WTC11 (cell line): ENCODE measurements at places on chromosomes 1 and 21. TPM values are rescaled to one million over a fixed set of nuclear protein-coding genes. Genes with fewer than 3 reads are reported as not detected.

GRCh38 chr1:118032883-118033282 is 103.3 kb downstream of the WDR3 start:
- DNase-seq: no peak

The LMX1A gene
- total RNA-seq: not detected in 3 replicates

The CR1L gene
- 12.5 to 16.5 TPM (median 13.7 TPM) in 3 replicates for total RNA-seq

DNA sequence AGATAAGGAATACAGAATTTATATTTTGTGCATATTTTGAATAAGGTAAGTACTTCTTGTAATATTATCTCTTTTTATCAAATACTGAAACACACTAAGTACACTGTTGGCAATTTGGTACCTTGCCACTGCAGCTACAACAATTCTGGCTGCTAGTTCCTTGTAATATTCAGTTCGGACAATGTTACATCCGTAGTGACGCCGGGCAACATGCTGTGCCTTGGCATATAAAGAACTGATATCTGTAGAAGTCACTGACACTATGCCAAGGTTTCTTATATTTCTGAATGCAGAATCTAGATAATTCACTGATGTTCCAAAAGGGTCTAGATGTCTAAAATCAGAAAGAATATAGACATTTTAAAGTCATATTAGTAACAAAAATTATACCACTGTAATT is 17.5 kb downstream of the TRMT1L start:
- DNase-seq: no peak

- no peak for DNase-seq
Measured at GRCh38 chr1:71829346-71829745, 453.0 kb downstream of the NEGR1 start.

The KIF1B gene
- 63.1 to 70.1 TPM (median 64.9 TPM) in 3 replicates for total RNA-seq

The RUSC1 gene
- total RNA-seq: 51.4 to 68.8 TPM (median 55.3 TPM) in 3 replicates

DNA sequence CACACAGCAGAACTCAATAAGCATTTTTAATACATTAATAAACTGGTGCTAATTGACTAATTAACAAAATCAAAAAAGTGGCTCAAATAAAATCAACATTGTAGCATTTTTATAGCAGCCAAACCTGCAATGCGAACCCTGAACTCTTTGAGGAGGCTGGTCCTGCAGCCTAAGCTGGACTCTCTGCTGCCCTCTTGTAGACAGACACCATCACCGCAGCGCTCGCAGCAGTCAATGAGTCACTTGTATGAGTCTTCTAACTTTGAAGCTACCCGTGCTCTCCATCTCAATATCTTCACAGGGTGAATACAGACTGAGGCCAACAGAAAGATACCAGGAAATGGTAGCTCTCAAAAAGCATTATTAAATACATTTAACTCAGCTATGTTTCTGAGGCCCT is 9.7 kb upstream of the KRTAP7-1 start:
- DNase-seq: peak; percentile 73

DNA sequence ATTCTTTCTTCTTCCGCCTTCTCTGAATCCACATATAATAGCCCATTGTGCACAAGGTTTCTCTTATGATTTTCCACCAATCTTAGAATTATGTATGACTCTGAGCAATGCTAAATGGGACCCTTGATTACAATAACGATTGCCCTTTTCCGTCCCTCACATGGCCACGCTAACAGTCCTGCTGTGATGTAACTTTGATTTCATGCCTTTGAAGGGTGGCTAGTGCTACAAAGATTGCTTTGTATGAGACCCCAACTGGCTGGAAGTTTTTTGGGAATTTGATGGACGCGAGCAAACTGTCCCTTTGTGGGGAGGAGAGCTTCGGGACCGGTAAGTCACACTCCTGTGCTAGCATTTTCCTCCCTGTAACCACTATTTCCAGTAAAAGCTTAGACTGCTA is 45.3 kb downstream of the PGM1 start:
- no peak for DNase-seq

DNA sequence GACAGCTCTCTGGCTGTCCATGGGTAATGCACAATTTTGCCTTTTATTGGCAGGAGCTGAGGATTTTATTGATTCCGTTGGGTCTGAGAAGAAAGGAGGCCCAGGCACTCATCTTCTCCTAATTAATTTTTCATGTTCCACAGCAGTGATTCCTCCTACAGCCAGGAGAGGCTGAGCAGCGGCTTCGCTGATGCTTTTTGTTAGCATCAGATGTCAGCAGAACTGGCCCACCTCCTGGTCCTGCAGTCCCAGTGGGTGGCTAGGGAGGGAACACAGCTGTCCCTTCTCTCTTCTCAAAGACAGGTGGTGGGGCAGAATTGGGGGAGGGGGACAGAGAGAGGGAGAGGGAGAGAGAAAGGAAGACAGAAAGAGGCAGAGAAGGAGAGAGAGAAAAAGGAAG is 5.7 kb downstream of the MT1HL1 start:
- DNase-seq: no peak

The ST6GALNAC3 gene
- total RNA-seq: 11.9 to 14.1 TPM (median 12.7 TPM) in 3 replicates

The TMED5 gene
- 25.1 to 28.5 TPM (median 25.6 TPM) in 3 replicates for total RNA-seq

The CAPN9 gene
- 0.16 TPM in 1 of 3 replicates, not detected in the others for total RNA-seq

The C1QB gene
- 0.61 to 1.1 TPM (median 0.62 TPM) in 3 replicates for total RNA-seq

The TDRD5 gene
- 0.66 to 1.1 TPM (median 0.85 TPM) in 3 replicates for total RNA-seq

- DNase-seq: peak; percentile 36
Measured at GRCh38 chr1:10795276-10796021, 997 bp downstream of the CASZ1 start.

The KRTAP21-2 gene
- not detected in 3 replicates for total RNA-seq

DNA sequence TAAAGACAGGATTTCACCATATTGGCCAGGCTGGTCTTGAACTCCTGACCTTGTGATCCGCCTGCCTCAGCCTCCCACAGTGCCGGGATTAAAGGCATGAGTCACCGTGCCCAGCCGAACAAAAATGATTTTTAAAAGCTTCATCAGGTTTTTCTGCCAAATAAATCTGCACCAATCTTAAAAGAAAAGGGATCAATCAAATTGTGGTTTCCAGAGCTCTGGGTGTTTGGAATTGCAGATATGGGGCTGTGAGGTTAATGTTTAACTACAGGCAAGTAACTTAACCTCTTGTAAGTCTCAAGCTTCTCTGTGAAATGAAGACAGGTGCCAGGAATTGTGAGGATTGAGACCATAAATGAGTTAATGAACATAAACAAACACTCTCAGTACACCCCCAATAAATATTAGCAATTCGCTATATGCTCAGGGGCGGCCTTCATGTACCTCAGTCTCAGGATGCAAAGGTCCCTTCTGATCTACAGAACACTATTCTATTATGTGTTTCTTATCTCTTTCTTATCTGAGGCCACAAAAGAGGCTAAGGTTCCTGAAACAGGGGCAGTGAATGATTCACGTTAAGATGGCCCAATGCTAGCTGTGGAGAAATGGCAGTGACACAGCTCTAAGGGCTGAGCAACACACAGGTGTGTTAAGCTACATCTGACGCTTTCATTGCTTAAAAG is 7.1 kb upstream of the GNPAT start:
- DNase-seq: no peak

GRCh38 chr21:44085491-44086321 is 21.5 kb upstream of the PWP2 start:
- no peak for DNase-seq

The XPR1 gene
- 34.6 to 38.8 TPM (median 37.8 TPM) in 3 replicates for total RNA-seq

DNA sequence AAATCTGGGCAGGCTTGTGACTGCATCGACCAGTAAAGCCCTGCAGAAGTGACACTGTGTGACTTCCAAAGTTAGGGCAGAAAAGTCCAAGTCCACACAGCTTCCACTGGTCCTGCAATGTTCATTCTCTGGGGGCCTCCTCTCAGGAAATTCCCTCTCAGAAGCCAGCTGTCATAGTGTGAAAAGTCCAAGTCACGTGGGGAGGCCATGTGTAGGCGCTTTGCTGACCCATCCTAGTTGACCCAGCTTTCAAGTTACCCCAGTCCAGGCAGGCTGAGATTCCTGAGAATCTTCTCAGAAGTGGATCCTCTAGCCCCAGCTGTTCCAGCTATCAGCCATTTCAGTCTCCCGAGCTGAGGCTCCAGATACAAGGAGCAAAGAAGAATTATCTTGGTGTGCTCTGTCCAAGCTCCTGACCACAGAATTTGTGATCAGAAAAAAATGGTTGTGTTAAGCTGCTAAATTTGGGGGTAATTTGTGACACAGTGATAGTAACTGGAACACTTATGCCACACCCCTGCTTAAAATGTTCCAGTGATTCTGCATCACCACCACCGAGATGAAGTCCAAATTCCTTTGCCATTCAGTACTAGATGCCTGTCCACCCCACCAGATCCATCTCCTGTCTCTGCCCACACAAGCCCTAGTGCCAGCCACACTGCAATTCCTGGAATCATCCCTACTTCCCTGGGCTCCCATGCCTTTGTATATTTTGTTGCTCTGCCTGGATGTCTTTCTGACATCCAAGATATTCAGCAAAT is 2.5 kb upstream of the STUM start:
- DNase-seq: no peak

DNA sequence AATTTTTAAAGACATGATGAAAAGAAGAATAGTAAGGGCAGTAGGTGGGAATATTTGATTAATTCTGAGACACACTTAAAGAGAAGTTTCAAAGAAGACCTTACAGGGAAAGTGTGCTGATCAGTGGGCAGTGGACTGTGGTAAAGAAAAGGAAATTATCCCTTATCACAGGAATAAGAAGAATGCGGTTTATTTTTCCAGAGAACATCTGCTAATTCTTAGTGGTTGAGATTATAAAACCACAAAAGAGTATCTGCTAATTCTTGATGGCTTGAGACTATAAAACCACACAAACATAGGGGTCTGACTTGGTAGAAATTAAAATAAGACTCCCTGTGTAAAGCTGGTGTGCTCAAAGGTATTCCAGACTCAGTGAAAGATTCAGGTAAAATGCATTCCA is 60.0 kb upstream of the KCTD3 start:
- DNase-seq: no peak

The COA6 gene
- total RNA-seq: 41.6 to 47.9 TPM (median 44.3 TPM) in 3 replicates

GRCh38 chr1:170027760-170028159 is 46.7 kb downstream of the KIFAP3 start:
- no peak for DNase-seq

The KRTAP24-1 gene
- total RNA-seq: not detected in 3 replicates

The FAM131C gene
- total RNA-seq: 1.4 to 2.0 TPM (median 1.8 TPM) in 3 replicates

The KRTAP20-1 gene
- total RNA-seq: not detected in 3 replicates

GRCh38 chr21:29775462-29775861 is 164.3 kb downstream of the GRIK1 start:
- DNase-seq: no peak

- DNase-seq: no peak
Measured at GRCh38 chr1:87004857-87005256, 90.4 kb downstream of the HS2ST1 start.

- DNase-seq: no peak
Measured at GRCh38 chr1:117653732-117654492, 48.1 kb downstream of the TENT5C start.

The RGS5 gene
- 19.4 to 23.6 TPM (median 21.6 TPM) in 3 replicates for total RNA-seq

The LYSMD1 gene
- total RNA-seq: 6.3 to 7.8 TPM (median 6.9 TPM) in 3 replicates

DNA sequence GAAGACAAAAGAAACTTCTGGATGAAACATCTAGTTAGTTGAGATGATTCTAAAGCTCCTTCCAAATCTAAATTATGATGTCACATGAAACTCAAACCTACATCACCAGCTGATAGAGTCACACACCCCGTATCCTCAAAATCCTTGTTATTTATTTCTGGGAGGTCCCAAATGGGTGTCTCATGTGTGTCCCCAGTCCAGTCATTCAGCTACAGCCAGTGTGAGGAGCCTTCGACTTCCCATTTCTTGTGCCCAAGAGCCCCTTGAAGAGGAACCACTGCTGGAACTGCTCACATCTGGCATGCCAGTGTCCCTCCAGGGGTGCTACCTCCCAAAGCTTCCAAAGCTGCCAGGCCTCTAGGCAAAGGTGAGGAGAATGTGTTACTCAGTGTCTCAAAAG is 32.5 kb upstream of the KCNA3 start:
- DNase-seq: no peak

- DNase-seq: no peak
Measured at GRCh38 chr1:211335522-211336157, 9.0 kb downstream of the TRAF5 start.

DNA sequence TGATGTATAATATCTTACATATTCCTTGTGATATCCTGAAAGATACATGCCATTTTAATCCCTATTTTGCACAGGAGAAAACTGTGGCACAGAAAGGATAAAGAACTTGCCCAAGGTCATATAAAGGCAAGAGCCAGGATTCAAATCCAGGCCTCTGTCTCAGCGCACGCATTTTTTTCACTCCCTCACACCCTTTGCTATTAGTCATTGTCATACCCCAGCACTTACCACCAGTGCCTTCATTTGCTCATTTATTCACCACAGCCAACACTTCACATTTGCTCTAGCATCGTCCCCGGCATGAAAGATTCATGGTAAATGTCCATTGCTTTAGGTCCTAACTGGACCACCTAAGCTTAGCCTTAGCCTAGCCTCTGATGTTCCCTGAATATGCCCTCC is 14.2 kb downstream of the ALX3 start:
- no peak for DNase-seq

GRCh38 chr1:239896980-239897379 is 194.7 kb upstream of the FMN2 start:
- DNase-seq: no peak
